Dorsolateral prefrontal cortex (tissue), 122 donors: ENCODE measurements at places on chromosomes 7 and 10.
A peak's percentile ranks its signal among the peaks of the same experiment; 100 is the strongest.

DNA sequence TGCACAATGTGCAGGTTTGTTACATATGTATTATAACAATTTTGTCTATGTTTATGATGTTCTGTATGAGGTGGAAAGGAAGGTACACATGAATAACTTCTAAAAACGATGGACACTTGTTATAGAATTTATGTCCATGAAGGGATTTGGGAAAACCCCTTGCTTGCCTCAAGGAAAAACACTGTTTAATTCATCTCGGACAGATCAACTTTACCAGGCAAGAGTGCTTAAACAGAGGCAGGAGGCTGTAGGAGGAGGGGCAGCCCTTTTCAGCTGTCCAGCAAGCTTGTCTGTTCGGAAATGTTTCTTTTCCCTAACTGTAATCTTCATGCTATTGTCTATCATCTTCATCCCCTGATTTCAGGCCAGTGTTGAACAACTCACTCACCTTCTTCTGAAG, 200.9 kb downstream of the CDC14C start:
- DNase-seq: no peak

DNA sequence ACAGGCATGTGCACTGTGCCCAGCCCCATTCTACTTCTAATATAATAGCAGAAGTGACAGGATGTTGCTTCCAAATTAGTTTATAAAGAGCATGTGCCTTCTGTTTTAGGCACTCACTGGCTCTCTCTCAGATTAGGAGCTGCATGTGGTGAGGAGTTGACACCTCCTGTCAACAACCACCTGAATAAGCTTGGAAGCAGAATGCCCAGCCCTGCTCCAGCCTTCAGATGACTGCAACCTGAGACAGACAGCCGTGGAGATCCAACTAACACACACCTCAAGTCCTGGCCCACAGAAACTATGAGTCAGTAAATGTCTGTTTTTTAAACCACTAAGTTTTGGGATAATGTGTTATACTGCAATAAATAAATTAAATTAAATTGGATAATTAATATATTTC, 54.5 kb downstream of the PARD3 start:
- DNase-seq: no peak

- no peak for DNase-seq
Measured at GRCh38 chr7:144527051-144527471, 123.6 kb upstream of the NOBOX start.

GRCh38 chr10:44184633-44185314, 200.1 kb downstream of the CXCL12 start:
- no peak for DNase-seq

DNA sequence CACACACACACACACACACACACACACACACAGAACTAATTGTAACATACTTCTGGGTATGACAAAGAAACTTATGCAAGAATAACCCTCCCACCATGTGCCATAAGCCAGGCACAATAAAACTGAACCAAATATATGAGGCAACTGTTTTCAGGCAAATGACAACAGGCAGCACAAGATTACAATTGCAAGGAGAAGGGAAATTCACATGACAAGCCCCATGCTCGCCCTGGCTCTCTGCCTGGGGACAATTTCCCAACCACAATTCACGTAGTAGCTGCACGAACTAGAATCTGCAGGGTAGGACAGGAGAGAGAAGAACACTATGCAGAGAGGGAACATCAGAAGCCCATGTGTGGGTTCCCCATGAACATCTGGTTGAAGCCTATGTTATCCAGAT, 143.3 kb downstream of the CALN1 start:
- DNase-seq: no peak

- DNase-seq: no peak
Measured at GRCh38 chr7:137818036-137818435, 28.7 kb downstream of the DGKI start.

DNA sequence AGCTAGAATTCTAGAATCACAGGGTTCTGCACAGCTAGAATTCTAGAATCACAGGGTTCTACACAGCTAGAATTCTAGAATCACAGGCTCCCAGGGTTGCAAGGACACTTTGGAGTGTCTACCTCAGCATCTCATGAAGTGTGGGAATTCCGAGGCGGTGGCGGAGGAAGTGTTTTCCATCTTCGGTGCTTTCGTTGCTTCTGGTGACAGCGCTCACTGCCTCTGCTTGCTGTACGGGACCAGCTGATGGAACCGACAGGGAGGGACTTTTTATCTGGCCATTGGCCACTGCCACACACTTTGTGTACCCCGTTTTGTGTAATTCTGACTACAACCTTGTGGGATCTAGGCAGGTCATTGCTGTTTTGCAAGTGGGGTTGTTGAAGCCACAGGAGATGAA, 29.5 kb downstream of the LHPP start:
- DNase-seq: no peak

GRCh38 chr7:20365486-20365885, 34.8 kb downstream of the ITGB8 start:
- no peak for DNase-seq

DNA sequence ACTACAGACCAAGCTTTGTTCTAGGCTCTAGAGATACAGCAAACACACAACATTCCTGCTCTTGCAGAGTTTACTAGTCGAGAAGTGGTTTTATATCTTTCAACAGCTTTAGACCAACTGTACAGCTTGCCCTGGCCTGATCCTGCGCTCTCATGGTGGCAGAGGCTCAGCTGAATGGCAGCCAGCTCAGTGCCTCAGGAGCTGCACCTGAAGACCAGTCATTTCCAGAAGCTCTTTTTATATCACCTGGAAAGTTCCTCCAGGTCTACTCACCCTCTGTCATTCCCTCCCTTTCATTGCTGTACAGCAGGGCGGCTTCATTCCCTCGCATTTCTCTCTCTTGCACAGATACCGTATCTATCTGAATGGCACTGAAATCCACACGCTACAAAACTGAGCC, 319.8 kb downstream of the GATA3 start:
- no peak for DNase-seq

DNA sequence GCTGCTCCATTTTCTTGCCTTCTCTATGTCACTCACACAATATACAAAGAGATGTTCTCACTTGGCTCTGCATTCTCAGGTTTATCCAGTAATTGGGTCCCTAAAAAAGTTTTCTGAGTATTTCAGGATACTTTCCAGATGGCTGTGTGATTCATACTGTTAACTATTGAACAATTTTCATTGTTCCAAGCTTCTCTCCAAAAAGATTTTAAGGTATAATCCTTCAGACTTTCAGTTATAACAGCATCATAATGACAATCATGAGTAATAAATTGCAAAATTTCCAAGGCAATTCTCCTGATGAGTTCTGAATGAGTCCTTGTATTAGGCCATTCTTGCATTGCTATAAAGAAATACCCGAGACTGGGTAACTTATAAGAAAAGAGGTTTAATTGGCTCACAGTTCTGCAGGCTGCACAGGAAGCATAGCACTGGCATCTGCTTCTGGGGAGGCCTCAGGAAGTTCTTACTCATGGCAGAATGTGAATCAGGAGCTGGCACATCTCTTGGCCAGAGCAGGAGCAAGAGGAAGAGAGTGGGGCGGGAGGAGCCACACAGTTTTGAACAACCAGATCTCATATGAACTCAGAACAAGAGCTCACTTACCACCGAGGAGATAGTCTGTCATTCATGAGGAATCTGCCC, 148.1 kb downstream of the SLC16A9 start:
- peak; percentile 45 for DNase-seq

GRCh38 chr10:118139321-118139720, 92.6 kb upstream of the RAB11FIP2 start:
- DNase-seq: no peak
